D721Med (cell line): ENCODE measurements at places on chromosomes 1 and 21.

DNA sequence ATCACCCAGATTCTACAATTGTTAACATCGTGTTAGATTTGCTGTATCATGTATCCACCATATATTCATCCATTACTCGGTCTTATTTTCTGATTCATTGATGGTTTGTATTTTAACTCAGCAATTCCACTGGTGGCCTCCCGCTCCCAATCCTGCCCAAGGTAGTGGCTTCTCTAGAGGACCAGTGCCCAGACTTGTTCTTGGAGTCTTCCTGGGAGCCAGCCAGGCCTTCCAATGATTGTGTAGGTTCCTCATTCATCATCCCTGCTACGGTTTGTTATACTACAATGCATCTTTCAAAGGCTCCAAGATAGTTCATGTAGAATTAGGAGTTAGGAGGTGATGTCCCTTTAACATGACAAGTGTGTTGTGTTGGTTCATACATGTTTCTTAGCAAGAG lies 451.1 kb downstream of the SETD4 start:
- no peak for DNase-seq

GRCh38 chr1:10082785-10083479 lies 50.2 kb downstream of the UBE4B start:
- DNase-seq: no peak

- no peak for DNase-seq
These were observed 2.6 kb upstream of the C1orf198 start for GRCh38 chr1:230870916-230871315.

GRCh38 chr1:190068304-190068703 lies 409.4 kb downstream of the BRINP3 start:
- DNase-seq: no peak

- DNase-seq: no peak
These were observed 134.8 kb downstream of the PBX1 start for GRCh38 chr1:164693564-164694359.

- DNase-seq: no peak
These were observed 46.8 kb upstream of the USP25 start for GRCh38 chr21:15682977-15683376.

GRCh38 chr1:30379684-30380624 lies 343.4 kb downstream of the MATN1 start:
- DNase-seq: peak; percentile 88

GRCh38 chr1:4590756-4591155 lies 63.7 kb upstream of the AJAP1 start:
- no peak for DNase-seq
